ENCODE measurements at places on chromosomes 12 and 14.

DNA sequence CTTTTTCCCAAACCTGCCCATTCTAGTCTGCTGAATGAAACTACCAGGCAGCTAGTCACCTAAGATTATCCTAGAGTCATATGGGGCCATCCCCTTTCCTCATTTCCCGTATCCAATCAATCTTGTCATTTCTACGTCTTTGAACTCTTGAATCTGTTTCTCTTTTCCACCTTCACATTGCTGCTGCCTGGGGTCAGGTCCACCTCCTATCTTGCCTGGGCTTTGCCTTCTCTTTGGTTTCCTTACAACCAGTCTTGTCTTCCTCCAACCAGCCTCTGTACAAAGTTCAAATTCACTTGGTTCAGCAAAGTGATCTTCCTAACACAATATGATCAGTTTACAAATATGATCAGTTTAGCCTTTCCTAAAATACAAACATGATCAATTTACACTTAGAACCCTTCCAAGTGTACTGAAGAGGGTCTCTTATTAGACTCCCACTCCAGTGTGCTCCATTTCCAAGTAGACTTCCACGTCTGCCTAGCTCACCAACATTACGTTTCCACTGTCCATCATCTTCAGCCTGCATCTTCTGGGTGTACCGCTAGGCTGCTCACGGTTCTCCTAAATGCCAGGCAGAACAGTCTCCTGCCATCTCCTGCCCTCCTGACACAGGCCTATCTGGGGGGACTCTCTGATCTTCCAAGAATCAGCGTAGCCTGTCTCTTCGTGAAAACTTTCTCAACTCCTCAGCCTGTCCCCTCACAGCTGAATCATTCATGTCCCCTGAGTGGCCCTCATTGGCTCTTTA, 4.1 kb upstream of the ACVR1B start:
- no peak for DNase-seq

GRCh38 chr14:91252871-91253794, 8.6 kb upstream of the GPR68 start:
- no peak for DNase-seq

GRCh38 chr12:121669521-121669900, at the start of gene MORN3:
MORN3 (minus strand) TSS chr12:121669654; CDS start chr12:121669483, 171 bp downstream.
- no peak for DNase-seq

- DNase-seq = no peak
Measured at GRCh38 chr14:100698066-100698465, 28.6 kb upstream of the DLK1 start.

DNA sequence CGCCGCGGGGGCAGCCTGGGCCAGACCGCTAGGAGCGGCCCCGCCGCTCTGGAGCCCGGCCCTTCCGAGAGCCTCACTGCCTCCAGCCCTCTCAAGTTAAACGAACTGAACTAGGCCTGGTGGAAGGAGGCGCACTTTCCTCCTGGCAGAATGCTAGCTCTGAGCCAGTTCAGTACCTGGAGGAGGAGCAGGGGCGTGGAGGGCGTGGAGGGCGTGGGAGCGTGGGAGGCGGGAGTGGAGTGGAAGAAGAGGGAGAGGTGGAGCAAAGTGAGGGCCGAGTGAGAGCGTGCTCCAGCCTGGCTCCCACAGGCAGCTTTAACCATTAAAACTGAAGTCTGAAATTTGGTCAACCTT, 5.3 kb downstream of the LTB4R start:
- DNase-seq = no peak

DNA sequence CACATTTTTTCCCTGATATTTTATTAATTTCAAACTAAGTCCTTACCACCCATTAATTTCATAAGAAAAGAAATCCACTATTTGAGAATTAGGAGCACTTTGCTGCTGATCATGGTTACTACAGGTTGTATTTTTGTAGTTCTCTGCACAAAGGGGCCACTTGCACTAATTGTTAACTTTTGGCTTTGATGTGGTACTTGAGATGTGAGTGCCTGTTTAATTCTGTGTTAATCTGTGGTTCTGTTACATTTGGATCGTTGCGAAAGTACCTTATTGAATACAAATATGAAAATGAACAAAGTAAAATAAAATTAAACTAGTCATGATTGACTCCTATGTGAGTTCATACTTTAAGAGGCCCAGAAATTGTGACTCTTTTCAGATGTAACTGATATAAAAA, 374.9 kb upstream of the RGS6 start:
- no peak for DNase-seq

DNA sequence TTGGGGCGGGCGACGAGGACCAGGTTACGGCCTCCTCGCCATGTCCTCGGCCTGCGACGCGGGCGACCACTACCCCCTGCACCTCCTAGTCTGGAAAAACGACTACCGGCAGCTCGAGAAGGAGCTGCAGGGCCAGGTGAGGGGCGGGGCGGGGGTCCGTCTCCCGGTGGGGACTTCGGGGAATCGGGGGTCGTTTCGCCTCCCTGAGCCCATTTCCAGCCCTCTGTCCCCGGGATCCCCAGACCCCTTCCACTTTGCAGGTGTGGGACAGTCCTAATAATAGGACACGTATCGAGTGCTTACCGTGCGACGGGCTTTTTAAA, 380 bp downstream of the ANKRD13A start:
- DNase-seq = no peak

DNA sequence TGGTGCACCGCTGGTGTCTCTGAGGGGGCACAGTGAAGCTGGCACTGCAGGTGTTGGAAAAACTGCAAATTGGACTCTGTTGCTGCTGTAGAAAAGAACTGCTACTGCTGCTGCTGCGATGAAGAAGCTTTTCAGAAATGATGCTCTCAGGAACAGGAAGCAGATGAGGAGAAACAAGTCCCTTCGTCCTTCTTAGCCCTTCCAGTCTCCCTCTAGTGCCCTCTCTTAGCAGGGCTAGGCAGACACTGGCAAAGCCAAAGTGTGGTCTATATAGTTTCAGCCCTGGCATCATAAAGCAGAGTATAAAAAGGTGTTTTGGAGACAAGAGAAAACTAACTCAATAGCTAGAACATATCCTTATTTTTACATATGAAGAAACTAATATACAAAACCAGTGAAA, 174.5 kb downstream of the MYRFL start:
- DNase-seq = no peak

GRCh38 chr12:103282124-103282523, 213.6 kb downstream of the C12orf42 start:
- DNase-seq = no peak

- DNase-seq = no peak
Measured at GRCh38 chr12:31527083-31527482, 63.9 kb downstream of the DENND5B start.

DNA sequence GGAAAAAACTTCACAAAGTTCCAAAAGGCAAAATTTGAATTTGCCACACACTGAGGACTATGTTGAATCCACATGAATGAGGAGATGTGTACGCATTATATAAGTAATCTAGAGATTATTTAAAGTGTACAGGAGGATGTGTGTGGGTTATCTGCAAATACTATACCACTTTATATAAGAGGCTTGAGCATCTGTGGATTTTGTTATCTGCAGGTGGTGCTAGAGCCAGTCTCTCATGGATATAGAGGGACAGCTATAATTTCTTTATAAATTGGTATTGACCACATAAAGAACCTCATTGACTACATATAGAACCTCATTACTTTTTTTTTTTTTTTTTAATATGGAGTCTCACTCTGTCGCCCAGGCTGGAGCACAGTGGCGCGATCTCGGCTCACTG, 32.2 kb upstream of the RXYLT1 start:
- no peak for DNase-seq

Data from NCI-H526 treated with DMSO at 0.1 percent for 48 hours (cell line).